ENCODE measurements at places on chromosomes 5 and 9. TPM values are rescaled to one million over a fixed set of nuclear protein-coding genes. Genes with fewer than 3 reads are reported as not detected.
A peak's percentile ranks its signal among the peaks of the same experiment; 100 is the strongest.

DNA sequence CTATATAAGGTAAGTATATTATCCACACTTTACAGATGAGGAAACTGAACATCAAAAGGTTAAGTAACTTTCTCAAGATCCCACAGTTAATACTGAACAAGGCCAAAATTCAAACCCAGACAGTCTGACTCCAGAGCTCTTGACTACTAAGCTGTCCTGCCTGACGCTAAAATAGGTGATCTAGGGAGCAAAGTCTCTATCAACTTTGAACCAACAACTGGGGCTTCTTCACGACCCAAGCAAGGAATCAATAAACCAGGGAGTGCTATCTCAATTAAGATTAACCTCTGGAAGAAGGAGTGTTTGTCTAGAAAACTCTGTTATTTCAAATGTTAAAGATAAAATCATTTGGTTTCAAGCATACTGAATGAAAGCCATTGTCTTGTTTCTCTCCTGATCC, 64.4 kb downstream of the MRPS27 start:
- no peaks in the 10 kb centered on the region for H3K36me3 ChIP-seq
- no peaks in the 10 kb centered on the region for H3K4me1 ChIP-seq
- no peak overlapping the region for H3K4me3 ChIP-seq

- DNase-seq = peak; percentile 1
- no peak overlapping the region for H3K4me3 ChIP-seq
- H3K4me1 ChIP-seq = no peaks in the 10 kb centered on the region
- H3K36me3 ChIP-seq = no peaks in the 10 kb centered on the region
Measured at GRCh38 chr5:919356-920000, 26.8 kb downstream of the TRIP13 start.

GRCh38 chr5:173327084-173327947, 898 bp downstream of the STC2 start:
- DNase-seq = no peak
- H3K4me3 ChIP-seq = peak overlapping the region; percentile 12
- peaks cover 5% of the 10 kb centered on the region for H3K4me1 ChIP-seq
- H3K27ac ChIP-seq = no peak overlapping the region
- no peaks in the 10 kb centered on the region for H3K27me3 ChIP-seq

- peak; percentile 59 for DNase-seq
- peaks cover 6% of the 10 kb centered on the region for H3K4me1 ChIP-seq
- H3K27me3 ChIP-seq = no peaks in the 10 kb centered on the region
- H3K27ac ChIP-seq = peak overlapping the region; percentile 41
Measured at GRCh38 chr9:18393340-18394130, 80.4 kb upstream of the ADAMTSL1 start.

DNA sequence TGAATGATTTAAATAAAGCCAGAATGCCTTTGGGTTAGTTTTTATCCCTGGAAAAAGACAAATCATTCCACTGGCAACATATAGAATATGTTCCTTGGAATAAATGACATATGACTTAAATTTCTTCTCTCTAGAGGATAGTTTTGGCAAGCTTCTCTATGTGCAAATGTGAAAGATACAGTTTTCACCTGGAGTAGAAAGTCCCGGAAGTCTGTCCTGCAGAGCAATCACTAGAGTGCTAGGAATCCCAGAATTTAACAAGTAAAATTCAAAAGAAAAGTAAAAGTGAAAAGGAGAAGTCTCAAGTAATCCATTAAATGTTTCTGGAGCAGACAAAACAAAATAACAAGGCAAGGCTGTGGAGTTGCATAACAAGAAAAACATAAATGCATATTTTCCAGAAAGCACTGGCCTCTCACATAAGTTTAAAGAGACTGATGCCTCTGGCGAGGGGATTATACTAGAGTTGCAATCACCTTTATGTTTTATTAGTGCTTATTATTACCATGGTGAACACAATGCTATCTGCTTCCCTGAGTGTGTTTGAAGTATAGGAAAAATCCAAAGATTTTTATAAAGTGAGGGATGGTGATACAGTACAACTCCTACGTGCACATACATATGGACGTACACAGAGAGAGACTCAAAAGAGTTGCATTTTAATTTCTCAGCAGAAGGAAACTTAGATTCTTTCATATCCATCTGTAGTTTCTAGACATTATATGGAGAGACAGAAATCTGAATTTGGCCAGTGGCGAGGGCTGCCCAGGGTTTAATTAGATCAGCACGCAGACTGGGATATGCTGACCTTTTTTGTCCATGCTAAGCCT, 188.3 kb upstream of the ANKRD55 start:
- no peaks in the 10 kb centered on the region for H3K27me3 ChIP-seq
- H3K4me1 ChIP-seq = peaks cover 2% of the 10 kb centered on the region
- H3K4me3 ChIP-seq = no peak overlapping the region
- H3K36me3 ChIP-seq = no peaks in the 10 kb centered on the region

Gene NOTCH1
- 30.9 TPM for total RNA-seq

Gene DNAH5
- 0.10 TPM for total RNA-seq

DNA sequence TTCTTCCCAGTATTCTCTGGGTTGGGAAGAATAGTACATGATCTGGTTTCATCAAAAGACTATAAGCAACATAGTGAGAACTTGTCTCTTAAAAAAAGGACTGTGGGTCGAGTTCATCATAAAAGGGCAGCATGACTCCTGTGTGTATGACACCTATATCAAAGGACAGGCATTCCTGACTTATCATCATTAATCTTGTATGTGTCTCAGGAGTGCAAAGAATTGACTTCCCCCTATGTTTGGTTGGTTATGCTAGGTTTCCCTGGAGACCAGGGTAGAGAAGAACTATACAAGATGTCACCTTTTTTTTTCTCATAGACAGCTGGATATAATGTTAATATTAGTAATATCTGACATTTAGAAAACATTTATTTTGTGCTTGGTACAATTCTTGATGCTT, 173.1 kb upstream of the ANKRD55 start:
- H3K4me3 ChIP-seq = no peak overlapping the region
- H3K4me1 ChIP-seq = no peaks in the 10 kb centered on the region
- no peaks in the 10 kb centered on the region for H3K27me3 ChIP-seq
- no peaks in the 10 kb centered on the region for H3K36me3 ChIP-seq

DNA sequence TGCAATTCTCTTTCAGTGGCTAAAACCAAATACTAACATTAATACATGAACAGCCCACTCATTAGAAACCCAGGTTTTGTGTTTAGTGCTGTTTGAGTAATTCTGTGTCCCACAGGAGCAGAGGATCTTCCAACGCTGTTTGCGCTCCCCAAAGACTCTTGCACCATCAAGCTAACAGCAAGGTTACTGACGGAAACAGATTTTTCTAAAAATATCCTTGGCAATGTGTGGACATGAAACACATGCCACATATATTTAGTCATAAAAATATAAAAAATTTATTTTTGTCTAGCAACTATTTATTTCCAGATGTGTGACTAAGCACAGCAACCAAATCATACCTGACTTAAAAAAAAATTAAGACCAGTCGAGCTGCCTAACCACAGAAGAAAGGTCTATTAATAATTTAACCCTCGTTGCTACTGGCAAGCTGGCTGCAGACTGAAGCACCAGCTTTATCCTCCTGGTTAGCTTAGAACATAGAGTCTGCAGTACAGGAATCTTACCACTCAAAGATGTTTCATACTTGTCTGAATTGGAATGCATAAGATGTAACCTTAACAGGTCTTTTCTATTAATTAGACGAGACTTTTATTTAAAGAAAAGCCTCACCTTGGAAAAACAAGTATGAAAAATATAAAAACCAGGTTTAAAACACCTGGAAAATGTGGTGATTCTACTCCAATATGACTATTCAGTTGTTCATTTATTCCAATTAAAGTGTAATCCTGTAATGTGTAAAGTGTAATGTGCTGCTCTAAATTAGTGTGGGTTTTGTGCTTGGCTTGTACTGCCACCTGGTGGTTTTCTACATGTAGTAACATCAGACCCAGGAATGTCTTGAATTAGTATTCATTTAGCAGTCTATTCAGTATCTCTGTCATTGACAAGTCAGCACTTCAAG, 272.5 kb downstream of the EPB41L4A start:
- H3K4me1 ChIP-seq = no peaks in the 10 kb centered on the region
- no peak overlapping the region for H3K27ac ChIP-seq
- peak; percentile 34 for DNase-seq
- H3K27me3 ChIP-seq = no peaks in the 10 kb centered on the region
- H3K36me3 ChIP-seq = no peaks in the 10 kb centered on the region

DNA sequence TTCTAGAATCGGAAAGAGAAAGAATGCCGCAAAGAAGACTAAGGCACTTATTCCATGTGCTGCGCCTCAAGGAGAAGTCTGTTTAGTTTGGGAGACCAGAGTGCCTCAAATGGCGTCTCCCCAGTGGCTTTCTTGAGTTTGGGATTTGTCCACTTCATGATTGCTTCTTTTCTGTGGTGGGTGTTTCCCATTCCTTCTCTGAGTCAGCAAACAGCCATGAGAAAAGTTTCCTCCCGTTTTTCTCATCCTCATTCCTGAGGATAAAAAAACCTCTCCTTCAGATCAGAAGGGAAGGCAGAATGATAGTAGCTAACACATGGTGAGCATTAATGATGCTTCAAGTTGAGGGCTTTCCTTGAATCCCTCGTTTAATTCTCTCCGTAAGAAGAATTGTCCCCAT, 275.9 kb upstream of the WWC1 start:
- DNase-seq = no peak
- no peaks in the 10 kb centered on the region for H3K27me3 ChIP-seq
- H3K27ac ChIP-seq = no peak overlapping the region
- H3K4me3 ChIP-seq = no peak overlapping the region

Gene SMIM33
- total RNA-seq = not detected

GRCh38 chr9:34746526-34746925, 36.6 kb upstream of the CCL21 start:
- H3K4me1 ChIP-seq = no peaks in the 10 kb centered on the region
- DNase-seq = no peak
- no peaks in the 10 kb centered on the region for H3K27me3 ChIP-seq
- H3K4me3 ChIP-seq = no peak overlapping the region
- no peak overlapping the region for H3K27ac ChIP-seq

DNA sequence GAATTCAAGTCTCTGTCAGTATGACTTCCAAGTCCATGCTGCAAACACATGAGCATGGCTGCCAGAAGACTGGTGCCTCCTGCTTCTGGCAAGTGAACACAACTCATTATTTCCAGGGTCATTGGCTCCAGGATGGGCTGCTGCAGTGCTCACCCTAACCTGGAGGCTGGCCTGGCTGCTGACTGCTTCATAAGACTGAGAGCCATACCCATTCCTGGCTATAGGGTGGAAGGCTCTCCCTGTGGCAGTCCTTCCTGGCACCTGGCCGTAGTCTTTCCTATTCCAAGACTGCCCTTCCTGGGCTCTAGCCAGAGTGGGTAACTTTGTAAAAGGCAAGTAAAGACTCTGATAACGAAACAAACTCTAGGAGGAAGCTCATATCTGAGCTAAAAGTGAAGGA, 51.2 kb downstream of the CXXC5 start:
- H3K27ac ChIP-seq = no peak overlapping the region
- H3K36me3 ChIP-seq = no peaks in the 10 kb centered on the region
- H3K4me1 ChIP-seq = peaks cover 16% of the 10 kb centered on the region
- no peak overlapping the region for H3K4me3 ChIP-seq
- H3K27me3 ChIP-seq = no peaks in the 10 kb centered on the region

Gene FBLL1
- total RNA-seq = 0.41 TPM

Gene DAB2IP
- total RNA-seq = 78.7 TPM

- no peaks in the 10 kb centered on the region for H3K36me3 ChIP-seq
- DNase-seq = no peak
- H3K4me1 ChIP-seq = no peaks in the 10 kb centered on the region
- H3K27me3 ChIP-seq = no peaks in the 10 kb centered on the region
Measured at GRCh38 chr9:111627260-111627963, 3.7 kb upstream of the DNAJC25 start.

DNA sequence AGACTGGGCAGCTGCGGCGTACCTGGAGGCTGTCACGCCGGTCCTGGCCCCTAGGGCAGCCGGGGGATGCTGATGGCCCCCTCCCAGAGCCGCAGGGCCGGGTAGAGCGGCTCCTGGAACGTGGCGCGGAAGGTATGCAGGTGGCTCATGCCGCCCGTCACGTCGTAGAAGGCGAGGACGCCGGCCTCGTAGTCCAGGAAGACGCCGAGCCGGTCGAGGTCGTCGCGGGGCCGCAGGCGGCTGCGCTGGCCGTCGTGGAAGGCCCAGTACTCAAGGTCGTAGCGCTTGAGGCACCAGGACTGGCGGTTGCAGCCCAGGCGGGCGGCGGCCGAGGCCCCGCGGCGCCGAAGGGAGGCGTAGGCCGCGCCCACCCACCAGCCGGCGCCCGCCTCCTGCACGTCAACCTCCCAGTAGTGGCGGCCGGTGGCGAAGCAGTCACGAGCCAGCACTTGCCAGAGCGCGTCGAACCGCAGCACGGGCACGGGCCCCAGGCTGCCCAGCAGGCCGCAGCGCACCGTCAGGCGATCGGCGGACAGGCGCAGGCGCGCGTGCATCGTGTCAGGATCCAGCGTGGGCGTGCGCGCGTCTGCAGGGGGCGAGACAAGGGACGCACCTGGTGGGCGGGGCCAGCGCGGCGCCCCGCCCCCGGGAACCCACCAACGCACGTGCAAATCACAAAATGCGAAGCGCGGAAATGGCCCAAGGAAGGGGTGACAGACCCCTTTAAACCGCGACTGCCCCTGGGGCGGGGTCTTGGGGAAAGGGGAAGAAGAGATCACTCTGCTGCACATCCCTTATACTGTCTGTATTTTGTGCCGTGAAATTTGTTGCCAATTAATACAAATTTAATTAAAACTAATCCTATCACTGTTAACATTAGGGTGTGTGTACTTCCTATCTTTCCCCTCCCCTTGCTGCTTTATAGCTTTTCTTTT, 31.2 kb downstream of the NANS start:
- H3K4me3 ChIP-seq = peak overlapping the region; percentile 27
- H3K4me1 ChIP-seq = peaks cover 7% of the 10 kb centered on the region
- DNase-seq = peak; percentile 72
- no peaks in the 10 kb centered on the region for H3K36me3 ChIP-seq
- H3K27ac ChIP-seq = peak overlapping the region; percentile 18

Gene FOXB2
- total RNA-seq = 0.24 TPM

Gene PRSS3
- total RNA-seq = 2.0 TPM

Gene CDH6
- total RNA-seq = 0.68 TPM

GRCh38 chr9:97502984-97503861, 1.8 kb downstream of the TMOD1 start:
- no peaks in the 10 kb centered on the region for H3K27me3 ChIP-seq
- H3K36me3 ChIP-seq = no peaks in the 10 kb centered on the region
- DNase-seq = no peak
- H3K4me3 ChIP-seq = peak overlapping the region; percentile 93

Gene PCDHA9
- total RNA-seq = 0.53 TPM

Gene INSYN2B
- 1.3 TPM for total RNA-seq

- H3K36me3 ChIP-seq = no peaks in the 10 kb centered on the region
- H3K27ac ChIP-seq = no peak overlapping the region
- no peaks in the 10 kb centered on the region for H3K4me1 ChIP-seq
- H3K27me3 ChIP-seq = no peaks in the 10 kb centered on the region
- DNase-seq = no peak
- H3K4me3 ChIP-seq = no peak overlapping the region
Measured at GRCh38 chr9:70581214-70581954, 166.9 kb upstream of the KLF9 start.

DNA sequence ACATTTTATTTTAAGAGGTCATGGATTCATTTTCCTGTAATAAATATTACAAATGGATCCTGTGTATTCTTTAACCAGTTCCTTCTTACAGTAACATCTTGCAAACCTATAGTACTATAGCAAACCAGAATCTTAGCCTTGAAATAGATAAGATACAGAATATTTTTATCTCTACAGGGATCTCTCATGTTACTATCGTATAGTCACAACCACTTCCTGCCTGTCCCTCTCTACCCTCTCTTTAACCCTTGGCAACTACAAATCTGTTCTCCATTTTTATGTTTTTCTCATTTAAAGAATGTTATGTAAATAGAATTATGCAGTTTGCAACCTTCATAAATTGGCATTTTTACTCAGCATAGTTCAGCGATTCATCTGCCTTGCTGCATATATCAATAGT, 454.0 kb downstream of the DIRAS2 start:
- H3K36me3 ChIP-seq = no peaks in the 10 kb centered on the region
- no peak overlapping the region for H3K4me3 ChIP-seq
- no peaks in the 10 kb centered on the region for H3K27me3 ChIP-seq
- no peak for DNase-seq
- no peaks in the 10 kb centered on the region for H3K4me1 ChIP-seq
